ENCODE measurements at places on chromosomes 5 and 9.

DNA sequence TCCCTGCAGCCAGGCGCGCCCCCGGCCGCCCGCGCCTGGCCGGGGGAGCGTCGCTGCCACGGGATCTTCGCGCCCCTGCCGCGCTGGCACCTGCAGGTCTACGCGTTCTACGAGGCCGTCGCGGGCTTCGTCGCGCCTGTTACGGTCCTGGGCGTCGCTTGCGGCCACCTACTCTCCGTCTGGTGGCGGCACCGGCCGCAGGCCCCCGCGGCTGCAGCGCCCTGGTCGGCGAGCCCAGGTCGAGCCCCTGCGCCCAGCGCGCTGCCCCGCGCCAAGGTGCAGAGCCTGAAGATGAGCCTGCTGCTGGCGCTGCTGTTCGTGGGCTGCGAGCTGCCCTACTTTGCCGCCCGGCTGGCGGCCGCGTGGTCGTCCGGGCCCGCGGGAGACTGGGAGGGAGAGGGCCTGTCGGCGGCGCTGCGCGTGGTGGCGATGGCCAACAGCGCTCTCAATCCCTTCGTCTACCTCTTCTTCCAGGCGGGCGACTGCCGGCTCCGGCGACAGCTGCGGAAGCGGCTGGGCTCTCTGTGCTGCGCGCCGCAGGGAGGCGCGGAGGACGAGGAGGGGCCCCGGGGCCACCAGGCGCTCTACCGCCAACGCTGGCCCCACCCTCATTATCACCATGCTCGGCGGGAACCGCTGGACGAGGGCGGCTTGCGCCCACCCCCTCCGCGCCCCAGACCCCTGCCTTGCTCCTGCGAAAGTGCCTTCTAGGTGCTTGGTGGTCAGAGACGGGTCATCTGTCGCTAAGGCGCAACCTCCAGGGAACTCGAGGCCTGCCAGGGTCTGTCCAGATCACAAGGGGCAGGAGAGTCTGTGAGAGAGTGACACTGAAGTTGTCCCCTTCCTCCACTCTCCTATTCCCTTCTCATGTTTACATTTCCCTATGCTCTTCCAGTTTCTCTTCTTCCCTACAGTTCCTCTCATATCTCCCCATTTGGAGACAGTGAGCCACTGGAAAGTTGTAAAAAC, 1.3 kb downstream of the GPR150 start:
- no peak for DNase-seq

DNA sequence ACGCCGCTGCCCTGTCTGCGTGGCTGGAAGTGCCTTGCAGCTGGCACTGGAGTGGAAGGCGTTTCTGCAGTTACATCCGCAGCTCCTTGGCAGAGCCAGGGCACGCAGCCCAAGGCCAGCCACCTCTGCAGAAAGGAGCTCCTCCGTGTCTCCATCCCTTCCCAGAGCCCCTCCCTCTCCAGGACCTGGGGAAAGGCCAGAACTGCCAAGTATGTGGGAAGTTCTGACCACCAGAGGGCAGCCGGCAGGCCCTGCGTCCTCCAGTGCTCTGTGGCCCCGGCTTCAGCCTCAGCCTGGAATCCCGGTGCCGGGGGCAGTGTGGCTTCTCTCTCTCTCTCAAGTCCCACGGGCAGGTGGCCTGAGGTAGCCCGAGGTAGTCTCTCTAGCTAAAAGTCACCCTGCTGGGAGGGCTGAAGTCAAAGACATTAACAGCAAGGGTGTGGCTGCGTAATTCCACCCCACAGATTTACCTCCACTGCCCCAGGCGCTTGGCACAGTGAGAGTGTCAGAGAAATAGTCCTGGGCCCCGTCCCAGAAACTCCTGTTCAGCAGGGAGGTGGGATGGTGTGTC, 101.7 kb upstream of the FCN2 start:
- no peak for DNase-seq

DNA sequence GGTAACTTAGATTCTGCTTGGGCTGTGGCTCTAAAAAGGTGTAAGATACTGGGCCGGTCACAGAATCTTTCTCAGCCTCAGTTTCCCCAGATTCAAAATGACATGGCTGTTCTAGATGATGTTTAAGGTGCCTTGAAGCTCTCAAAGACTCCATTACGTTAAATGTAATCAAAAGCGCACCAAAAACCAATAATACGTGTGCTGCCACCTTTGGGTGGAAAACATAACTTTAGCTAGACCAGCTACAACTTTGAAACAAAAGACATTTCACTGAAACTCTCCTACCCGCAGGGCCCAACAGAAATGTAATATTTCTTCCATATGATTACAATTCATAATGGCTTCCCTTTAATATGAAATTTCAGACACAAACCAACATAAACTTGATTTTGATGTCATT, 35.0 kb upstream of the PCSK5 start:
- no peak for DNase-seq

DNA sequence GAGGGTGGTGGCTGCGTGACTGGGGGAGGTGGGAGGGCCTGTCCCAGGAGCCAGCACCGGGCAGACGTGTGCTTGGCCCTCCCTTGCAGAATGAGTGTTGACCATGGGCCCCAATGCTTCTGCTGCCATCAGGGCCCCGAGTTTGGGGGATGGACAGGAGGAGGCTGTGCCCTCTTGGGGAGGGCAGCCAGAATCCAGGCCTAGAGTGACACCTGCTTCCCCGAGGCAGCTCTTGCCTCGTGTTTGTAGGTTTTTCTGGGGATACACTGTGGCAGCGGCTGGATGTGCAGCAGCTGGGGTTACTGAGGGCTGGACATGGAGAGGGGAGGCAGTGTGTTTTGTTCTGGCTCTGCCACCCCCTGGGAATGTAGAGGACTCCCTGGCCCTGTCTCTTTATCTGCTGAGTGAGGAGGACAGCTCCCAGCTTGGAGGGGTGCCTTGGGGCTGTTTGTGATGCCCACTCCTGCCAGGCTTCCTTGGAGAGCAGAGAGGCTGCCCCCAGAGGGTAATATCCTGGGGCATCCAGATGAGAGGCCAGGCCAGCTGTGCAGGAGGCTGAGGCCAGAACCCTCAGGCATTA, 22.7 kb downstream of the WNK2 start:
- DNase-seq, result no peak

GRCh38 chr5:105953616-105954015, 1717.1 kb downstream of the EFNA5 start:
- DNase-seq, result no peak

- DNase-seq, result no peak
These were observed 4.1 kb upstream of the TOMM5 start for GRCh38 chr9:37596504-37596903.

DNA sequence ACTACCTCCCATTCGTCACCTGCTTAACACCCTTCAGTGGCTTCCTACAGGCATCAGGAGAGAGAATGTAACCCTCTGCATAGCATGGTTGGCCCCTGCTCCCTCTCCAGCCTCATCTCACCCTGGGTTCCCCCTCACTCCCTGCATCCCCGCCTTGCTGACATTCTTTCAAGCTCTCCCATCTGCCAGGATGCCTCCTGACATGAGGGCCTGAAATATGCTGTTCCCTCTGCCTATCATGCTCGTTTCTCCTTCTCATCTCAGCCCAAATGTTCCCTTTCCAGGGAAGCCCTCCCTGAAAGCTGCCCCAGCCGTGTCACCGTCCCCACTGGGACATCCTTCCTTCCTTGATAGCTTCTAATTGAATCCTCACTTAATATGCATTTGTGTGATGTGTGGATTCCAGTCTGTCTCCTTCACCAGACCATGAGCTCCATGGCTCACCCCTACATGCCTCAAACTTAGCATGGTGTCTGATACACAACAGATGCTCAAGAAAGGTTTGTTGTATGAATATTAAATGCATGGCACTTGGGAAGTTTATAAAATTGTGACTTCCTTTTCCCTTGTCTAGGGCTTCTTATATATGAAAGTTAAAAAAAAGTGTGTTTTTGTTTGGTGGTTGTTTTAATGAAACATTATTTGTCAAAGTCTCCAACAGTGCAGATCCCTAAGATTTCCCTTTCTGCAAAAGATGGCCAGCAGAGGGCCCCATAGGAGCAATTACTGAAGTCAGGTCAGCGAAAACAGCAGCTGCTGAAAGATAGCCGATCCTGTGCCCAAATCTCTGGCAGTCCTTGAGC, 7.3 kb upstream of the C5orf58 start:
- DNase-seq, result no peak

GRCh38 chr9:131757549-131757948, 17.7 kb upstream of the RAPGEF1 start:
- no peak for DNase-seq

GRCh38 chr5:168752416-168753190, 173.4 kb upstream of the PANK3 start:
- peak; percentile 43 for DNase-seq

GRCh38 chr5:7179364-7179763, 216.6 kb upstream of the ADCY2 start:
- no peak for DNase-seq

Measured in coronary artery (tissue), 2 donors.